ENCODE measurements at places on chromosomes 16 and 17. TPM values are rescaled to one million over a fixed set of nuclear protein-coding genes. Genes with fewer than 3 reads are reported as not detected.

DNA sequence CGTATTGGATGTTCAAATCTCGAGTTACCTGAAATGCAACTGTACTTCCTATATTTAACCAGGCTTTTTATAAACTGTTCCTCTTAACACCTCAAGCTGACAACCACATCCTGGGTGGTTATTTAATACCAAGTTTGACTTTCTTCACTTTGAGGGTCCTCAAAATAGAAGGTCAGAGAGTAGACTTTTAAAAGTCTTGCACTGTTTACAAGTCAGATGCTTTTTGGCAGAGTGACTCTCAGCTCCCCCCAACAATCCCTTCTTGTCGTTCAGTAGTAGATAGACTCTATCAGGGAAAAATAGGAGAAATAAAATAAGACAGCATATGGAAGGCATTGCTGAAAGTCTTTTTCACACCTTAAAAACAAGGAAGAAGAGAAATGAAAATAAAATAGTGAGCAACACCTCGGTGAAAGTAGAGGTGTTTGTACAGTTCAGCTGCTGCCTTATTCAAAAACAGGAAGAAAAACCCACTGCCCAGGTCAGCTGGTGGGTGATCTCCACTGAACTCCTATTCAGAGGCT is 650.4 kb downstream of the WWOX start:
- DNase-seq: no peak

DNA sequence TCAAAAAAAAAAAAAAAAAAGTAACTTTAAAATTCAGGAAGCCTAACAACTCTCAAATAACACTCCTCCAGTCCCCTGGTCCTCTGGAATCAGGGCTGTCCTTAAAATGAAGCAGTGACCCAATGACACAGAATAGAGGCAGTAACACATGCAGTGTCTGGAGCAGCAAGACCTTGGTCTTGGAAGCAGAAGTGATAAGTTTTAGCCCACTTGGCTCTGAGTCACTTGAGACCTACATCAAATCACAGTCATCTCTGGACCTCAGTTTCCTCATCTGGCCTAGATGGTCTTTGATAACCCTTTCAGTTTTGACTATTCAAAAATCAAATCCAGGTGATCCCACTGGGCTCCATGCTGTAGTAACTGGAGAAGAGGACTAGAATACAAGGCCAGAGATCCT is 39.0 kb downstream of the LYRM1 start:
- no peak for DNase-seq

- no peak for DNase-seq
Observed at GRCh38 chr17:57533684-57534305, 211.3 kb downstream of the CCDC182 start.

DNA sequence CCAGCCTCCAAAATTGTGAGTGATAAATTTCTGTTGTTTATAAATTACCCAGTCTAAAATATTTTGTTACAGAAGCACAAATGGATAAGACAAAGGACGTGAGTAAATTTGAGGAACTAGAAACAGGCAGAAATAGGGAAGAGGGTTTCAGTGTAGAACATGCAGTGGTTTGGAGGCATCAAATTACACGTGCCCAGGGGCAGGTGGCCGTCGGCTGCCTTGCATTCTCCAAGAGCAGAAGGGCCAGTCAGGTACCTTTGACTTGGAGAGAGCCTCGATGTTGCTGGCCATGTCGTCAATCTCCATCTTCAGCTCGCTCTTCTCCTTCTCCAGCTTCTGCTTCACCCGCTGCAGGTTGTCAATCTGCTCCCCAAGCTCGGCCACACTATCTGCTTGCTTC is 54.3 kb downstream of the MYH13 start:
- DNase-seq: no peak

GRCh38 chr17:8289103-8289397 is 580 bp downstream of the RANGRF start:
- peak; percentile 94 for DNase-seq

DNA sequence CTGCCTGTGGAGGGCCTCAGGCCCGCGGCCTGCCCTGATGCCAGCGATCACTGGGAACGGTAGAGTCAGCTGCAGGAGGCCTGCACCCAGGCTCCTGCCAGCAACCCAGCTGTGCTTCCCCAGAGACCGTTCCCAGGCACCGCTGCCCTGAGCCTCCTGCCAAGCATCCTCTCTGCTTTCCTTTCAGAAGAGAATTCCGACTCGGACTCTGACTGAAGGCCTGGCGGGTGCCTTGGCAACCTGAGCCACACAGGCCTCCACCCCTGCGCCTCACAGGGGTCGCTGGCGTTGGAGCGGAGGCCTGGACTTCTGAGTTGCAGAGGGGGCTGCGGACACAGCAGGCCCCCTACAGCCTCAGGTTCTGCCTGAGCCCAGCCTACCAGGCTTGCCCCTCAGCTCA is 7.9 kb downstream of the CMTM3 start:
- no peak for DNase-seq

DNA sequence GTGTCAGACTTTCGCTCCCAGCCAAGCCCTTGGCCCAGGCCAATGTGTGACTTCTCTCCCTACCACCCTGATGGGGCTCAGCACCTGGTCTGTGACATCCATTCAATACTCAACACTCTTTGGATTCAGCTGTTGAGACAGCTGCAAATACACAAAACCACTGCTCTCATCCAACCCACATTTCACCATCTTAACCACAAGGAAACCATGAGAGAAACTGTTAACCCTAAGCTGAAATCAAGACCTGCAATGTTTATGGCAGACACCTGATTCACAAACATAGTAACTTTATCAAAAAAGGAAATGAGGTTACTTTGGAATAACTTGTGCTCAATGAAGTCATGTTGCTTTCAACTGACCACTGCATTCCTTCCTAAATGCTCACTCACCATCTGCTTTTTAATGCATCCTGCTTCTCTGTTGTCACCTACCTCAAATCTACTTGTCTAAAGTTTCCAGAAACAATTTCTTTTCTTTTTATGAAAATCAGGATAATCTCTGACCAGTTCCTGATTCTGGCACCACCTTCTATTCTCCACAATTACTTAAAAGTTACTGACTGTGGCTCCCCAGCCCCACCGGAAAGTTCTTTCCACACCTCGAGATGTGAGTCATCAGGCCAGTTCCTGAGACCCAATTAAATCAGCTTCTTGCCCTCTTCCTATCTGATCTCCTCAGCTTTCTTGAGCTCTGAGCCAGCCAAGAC is 88.2 kb downstream of the NOG start:
- DNase-seq: no peak

DNA sequence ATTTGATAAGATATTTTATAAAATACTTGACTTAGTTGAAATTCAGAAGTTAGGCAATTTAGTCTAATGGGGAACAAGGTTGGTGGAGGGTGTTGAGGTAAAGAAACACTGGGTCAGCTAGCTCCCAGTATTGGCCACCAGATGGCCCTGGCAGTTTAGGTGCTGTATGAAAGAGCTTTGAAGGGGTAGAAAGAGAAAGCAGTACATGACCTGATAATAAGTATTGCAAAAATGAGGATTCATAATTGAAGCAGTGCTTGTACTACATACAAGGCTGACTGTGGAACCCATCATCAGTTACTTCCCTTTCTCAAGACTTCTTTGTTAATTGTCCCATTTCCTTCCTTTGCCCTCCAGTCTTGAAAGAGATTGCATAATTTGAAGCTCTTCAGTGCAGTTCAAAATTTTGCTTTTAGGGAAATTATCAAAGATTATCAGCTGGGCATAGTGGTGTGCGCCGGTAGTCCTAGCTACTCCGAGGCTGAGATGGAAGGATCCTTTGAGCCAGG is 29.4 kb downstream of the TANC2 start:
- peak; percentile 47 for DNase-seq

DNA sequence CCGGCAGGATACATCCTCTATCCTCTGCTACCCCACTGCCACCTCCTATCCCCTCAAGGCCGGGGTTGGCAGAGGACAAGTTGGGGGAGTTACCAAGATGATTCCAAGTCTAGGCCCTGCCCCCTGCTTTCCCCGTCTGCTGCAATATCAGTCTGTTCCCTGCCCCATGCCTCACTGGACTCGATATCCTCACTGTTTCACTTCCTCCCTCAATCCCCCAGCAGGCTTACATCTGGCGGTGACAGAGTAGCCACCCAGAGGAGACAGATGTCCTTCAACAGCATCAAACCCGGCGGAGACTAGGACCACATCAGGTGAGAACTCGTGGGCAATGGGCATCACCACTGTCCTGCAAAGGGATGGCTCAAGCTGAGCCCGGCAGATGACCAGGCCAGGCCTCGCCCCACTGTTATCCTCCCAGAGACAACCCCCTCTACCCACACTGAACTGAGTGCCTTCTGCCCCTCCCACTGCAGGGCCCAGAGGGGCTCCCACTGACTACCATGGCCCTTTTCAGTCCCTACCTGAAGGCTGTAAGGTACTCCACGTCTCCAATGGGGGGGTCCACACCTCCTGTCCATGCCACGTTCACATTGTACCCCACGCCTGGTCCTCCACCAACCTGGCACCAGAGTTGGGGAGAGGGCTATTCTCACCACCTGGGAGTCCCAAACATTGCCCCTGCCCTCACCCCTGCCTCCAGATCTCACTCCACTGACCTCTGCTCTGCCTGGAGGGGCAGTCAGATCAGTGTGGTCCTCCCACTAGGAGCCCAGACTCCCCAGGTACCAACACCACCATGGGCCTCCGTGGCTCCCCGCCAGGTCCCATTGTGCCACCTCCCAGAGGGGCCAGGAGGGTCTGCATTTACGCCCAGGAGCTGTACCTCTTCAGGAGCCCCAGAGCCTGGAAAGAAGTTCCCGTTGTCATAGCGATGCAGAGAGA is 9.6 kb downstream of the G6PC3 start:
- no peak for DNase-seq

FOXF1 gene
- total RNA-seq: 0.20 TPM

TP53TG3B gene
- not detected for total RNA-seq

GRCh38 chr16:78298986-78299385 is 199.5 kb downstream of the WWOX start:
- no peak for DNase-seq

DNA sequence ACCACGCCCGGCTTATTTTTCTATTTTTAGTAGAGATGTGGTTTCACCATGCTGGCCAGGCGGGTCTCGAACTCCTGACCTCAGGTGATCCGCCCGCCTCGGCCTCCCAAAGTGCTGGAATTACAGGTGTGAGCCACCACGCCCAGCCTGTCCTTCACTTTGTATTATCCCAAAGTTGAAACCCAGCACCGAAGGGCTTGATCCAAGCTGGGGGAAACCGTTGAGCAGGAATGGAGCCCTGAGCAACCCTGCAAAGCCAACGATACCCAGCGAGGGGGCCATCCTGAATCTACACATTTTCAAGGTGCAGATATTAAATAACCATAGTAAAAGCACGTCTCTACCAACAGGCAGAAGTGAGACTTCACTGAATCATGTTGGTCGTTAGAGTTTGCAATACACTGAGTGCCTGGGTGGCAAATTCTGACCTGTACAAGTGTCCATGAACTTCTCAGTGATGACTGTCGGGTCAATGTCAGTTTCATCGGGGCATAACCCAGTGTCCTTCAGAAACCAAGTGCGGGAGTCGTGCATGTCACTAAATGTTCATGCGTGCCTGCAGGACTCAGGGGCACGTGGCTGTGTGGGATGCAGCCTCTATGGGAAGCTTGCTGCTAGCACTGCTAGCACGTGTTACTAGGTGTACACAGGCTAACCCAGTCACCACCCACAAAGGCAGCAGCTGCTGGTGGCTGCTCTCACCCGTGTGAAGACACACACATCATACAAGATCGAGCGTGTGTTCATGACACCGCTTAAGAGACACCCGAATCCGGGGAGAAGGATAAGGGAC is 10.5 kb upstream of the RBFOX3 start:
- DNase-seq: no peak

GRCh38 chr16:22188595-22189442 is 17.3 kb upstream of the EEF2K start:
- DNase-seq: peak; percentile 75

GRCh38 chr16:3075523-3075915 is 10.1 kb downstream of the IL32 start:
- DNase-seq: peak; percentile 67

SLC6A4 gene
- 3.3 TPM for total RNA-seq

- DNase-seq: no peak
Observed at GRCh38 chr17:60864708-60865005, 187.0 kb downstream of the BCAS3 start.

CRYBA1 gene
- total RNA-seq: not detected

IL17C gene
- not detected for total RNA-seq

GRCh38 chr16:84753412-84754326 is 53.9 kb downstream of the USP10 start:
- no peak for DNase-seq

DNA sequence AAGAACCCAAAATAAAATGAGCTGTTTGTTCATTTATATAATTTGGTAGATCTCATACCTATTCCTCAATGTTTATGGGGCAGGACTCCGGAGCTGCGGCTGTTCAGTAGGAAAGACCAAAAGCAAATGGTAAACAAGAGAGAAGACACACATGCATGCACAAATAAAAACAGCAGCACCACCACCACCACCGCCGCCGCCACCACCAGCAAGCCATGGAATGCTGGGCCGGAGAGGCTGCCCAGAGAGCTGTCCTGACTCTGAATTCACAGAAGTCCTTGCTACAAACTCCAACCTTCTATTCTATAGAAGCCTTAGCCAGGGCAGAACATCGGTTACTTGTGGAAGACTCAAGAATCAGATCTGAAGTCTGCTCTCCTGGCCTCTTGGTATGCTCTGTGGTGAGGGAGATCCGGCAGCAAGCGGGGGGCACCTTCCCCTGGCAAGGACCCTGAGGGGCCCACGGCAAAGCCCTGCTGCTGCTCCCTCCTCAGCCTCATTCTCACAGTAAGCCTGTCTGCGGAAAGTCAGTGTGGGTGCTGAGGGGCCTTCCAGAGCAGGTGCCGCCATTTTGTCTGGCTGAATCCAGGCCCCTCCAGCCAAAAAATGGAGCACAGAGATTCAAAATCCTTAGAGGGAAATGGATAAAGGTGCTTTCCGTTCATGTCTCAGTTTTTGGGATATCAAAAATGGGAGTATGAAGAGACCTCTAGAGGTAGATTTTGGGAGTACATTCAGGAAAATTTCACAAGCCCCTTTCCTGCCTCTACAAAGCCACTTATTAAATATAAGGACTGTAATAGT is 6.4 kb upstream of the FOXJ1 start:
- no peak for DNase-seq

DNA sequence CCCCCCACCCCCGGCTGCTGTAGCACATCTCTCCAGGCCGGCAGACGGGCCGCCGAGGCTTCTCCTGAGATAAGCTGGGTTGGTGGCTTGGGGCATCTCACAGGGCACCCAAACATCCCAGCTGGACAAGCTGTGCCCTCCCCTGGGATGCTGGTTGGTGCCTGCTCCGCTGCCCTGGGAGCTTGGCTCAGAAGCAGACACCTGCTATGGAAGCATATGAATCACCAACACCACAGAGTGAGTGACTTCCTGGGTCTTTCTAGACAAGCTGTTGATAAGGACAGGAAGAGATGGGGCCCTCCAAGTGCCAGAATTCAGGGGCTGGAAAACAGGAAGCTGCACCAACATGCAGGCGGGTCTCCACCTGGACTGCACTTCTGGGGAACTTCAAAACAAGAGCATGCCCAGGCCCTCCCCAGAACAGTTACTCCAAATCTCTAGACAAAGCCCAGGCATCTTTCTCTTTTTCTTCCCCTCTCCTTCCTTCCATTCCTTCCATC is 13.7 kb downstream of the C16orf95 start:
- no peak for DNase-seq

DNA sequence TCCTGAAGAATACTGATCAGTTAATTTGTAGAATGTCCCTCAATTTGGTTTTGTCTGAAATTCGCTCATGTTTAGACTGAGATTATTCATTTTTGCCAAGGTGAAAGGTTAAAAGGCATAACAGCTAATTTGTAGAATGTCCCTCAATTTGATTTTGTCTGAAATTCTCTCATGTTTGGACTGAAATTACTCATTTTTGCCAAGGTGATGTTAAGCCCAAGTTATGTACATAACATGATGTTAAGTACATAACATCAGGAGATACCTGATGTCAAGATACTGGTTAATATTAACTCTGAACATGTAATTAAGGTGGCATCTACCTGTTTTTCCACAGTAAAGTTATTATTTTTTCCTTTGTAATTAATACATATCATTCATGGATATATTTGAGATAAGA is 243.4 kb upstream of the PMFBP1 start:
- no peak for DNase-seq
